Epithelial cell of alveolus of lung (primary cell): ENCODE measurements at places on chromosomes 2 and 18. TPM values are rescaled to one million over a fixed set of nuclear protein-coding genes. Genes with fewer than 3 reads are reported as not detected.

Gene SKOR2
- not detected in 2 replicates for total RNA-seq

Gene REG3A
- not detected in 2 replicates for total RNA-seq

Gene RAX
- total RNA-seq, result not detected in 2 replicates

Gene CDH20
- 0.13 TPM in 1 of 2 replicates, not detected in the other for total RNA-seq

Gene MBD1
- total RNA-seq, result 63.9 and 81.2 TPM in 2 replicates

Gene GNLY
- 0.24 TPM in 1 of 2 replicates, not detected in the other for total RNA-seq

Gene CCDC148
- under 0.01 TPM in 1 of 2 replicates, not detected in the other for total RNA-seq

Gene ANKRD62
- total RNA-seq, result not detected in 2 replicates

Gene DQX1
- total RNA-seq, result 0.39 TPM in 1 of 2 replicates, not detected in the other

Gene SCN7A
- 3.5 and 5.2 TPM in 2 replicates for total RNA-seq
